ENCODE measurements at places on chromosomes 1 and 21.

- DNase-seq, result no peak
Observed at GRCh38 chr1:159594625-159595405, 7.2 kb downstream of the APCS start.

DNA sequence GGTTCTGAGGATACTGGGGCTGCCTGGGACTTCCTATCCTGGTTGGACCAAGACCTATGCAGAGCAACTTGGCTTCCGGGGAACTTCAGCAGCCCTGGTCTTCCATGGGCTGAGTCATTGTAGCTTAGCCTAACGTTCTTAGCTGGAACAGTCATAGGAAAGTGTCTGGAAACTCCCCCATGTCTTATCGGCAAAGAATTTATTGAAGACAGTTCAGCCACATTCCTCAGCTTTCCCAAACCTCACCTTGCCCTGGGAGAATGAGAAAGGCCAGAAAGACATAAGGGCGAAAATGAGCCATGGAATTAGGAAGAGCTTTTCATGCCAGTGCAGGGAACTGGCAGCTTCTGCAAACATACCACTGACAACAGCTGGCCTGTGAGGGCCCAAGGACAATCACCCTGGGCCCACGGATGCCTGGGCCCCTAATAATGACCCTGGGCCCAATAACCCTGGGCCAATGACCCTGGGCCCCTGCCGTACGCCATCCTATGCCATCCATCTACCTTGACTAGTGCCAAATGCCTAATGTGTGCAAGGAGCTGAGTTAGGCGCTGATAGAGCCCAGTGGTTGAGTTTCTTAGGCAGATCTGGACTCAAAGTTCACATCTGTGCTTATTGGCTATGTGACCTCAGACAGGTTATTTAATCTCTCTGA lies 114.4 kb upstream of the GADD45A start:
- no peak for DNase-seq

DNA sequence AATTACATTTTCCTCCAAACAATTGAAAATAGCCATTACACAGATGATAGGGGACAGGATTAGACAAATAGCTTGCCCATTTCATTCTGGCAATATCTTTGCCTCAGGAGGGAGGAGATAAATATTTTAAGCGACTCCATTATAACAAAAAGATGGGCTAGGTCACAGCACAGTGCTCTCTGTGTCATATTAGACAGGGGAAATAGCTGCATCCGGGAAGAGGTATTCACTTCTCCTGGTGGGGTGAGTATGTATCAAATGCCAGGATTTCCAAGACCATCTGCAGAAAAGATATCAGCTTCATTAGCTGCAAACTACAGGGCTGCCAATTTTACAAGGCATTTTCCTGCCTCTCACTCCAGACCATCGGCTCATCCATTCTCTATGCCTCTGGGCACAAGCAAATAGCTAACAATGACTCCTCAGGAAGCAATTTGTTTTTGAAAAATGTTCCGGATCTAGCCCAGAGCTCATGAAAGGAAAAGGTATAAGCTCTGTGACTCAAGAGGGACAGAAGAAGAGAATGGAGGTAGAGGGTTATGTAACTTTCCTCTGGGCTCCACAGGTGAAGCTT lies 41.9 kb upstream of the ANGPTL7 start:
- DNase-seq, result no peak

- no peak for DNase-seq
Observed at GRCh38 chr1:38785285-38786039, 74.1 kb downstream of the RRAGC start.

DNA sequence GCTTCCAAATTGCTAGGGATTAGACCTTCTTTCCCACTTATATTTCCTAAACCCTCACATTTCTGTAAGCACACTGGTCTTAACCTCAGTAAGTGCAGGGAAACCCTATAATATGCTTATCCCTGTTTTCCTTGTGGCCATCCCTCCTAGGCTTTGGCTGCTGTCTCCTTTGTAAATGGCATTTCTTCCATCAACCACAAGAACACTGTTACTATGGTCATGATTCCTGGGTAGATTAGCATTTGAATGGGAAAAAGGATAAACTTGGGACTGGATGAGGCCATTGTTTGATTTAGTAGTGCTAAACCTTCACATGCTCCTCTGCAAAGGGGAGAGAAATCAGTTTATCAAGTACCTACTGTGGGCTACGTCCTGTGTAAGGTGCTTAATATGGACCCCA lies 16.2 kb upstream of the AGO3 start:
- no peak for DNase-seq

DNA sequence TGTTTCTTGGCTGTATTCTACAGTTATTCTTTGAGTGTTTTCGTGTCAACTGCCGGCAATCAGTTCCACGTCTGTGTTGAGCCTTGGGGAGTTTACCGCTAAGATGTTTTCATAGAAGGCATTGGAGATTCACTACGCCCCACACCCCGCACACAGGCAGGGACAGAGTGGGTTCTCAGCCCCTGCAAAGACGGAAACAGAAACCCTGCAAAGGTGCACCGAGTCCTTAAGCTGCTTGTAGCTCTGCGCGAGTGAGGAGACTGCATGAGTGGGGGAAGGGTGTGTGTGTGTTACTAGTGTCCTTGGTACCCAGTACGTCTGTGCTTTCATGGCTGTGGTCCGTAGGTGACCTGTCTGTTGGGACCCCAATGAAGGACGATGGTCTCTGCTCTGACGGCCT lies 1.9 kb downstream of the LHX4 start:
- no peak for DNase-seq

DNA sequence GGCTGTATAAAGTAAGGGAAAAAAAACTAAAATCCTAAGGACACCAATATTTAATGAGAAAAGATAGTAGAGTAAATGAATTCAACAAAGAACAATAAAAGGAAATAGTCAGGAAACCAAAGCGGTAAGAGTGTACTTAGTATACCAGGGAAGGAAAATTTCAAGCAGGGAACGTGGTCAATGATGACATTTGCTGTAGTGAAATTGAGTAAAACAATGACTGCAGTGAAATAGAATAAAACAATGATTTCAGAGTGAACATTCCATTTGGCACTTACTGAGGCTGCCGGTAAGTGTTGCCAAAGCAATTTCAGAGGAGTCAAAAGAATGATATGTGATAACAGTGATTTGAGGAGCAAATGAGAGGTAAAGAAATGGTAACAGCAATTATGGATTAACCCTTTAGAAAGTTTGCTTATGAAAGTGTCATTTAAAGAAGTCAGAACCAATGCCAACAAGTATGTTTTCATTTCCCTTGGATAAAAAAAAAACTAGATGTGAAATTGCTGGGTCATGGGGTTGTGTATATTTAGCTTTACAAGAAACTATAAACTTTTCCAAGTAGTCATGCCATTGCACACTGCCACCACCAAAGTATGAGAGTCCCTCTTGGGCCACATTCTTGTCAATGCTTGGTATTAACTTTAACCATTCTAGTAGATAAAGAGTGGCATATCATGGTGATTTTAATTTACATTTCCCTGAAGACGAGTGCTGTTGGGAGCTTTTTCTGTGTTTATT lies 50.5 kb downstream of the VCAM1 start:
- DNase-seq, result no peak

- DNase-seq, result no peak
Observed at GRCh38 chr1:49204720-49205119, 428.0 kb upstream of the BEND5 start.

- no peak for DNase-seq
Observed at GRCh38 chr1:220798338-220798737, 11.6 kb downstream of the MTARC1 start.

- no peak for DNase-seq
Observed at GRCh38 chr1:200619894-200620272, 668 bp downstream of the KIF14 start.

- peak; percentile 4 for DNase-seq
Observed at GRCh38 chr21:46056450-46056903, 41.4 kb upstream of the COL6A2 start.

DNA sequence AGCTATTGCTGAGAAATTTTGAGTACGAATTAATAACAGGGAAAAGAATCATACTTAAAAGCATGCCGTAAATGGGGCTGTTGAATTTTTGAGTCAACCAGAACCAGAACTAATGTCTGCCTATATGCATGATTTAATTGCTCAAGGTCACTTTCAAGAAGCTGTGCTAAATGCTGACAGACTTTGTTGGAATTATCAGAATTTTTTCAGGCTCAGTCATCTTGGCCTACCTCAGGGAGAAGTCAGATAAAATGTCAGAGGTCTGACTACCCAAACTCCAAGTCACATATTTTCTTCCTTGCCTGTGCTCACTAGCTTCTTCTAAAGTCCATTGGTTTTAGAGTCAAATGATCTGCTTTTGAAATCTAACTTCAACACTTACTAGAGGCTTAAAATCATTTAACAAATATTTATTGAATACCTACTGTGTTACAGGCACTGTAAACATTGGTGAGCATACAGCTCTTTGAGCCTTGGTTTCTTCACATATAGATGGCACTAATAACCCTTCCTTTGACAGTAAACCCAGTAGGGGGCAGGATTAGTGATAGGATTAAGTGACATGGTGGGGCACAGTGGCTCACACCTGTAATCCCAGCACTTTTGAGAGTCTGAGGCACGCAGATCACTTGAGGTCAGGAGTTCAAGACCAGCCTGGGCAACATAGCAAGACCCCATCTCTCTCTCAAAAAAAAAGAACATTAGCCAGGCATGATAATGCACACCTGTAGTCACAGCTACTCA lies 121.2 kb upstream of the SLC44A3 start:
- no peak for DNase-seq

DNA sequence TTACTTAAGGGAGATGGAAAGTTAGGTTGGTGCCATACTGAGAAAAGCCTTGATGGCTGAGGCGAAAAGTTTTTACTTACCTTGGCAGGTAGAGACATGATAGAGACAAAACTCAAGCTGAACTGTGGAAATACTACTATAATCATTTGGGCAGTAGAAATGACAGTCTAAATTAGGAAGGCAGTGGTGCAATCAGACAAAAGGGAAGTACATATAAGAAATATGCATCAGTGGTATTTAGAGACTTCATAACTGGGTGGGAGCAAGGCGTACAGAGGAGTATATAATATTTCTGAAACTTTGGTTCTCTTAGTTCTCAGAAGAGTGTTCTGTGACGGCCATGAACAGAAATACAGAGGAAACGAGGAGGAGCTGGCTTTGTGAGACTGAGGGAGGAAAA lies 2.4 kb upstream of the CEP350 start:
- DNase-seq, result no peak

- no peak for DNase-seq
Observed at GRCh38 chr1:36182734-36183133, 26.8 kb downstream of the MAP7D1 start.

DNA sequence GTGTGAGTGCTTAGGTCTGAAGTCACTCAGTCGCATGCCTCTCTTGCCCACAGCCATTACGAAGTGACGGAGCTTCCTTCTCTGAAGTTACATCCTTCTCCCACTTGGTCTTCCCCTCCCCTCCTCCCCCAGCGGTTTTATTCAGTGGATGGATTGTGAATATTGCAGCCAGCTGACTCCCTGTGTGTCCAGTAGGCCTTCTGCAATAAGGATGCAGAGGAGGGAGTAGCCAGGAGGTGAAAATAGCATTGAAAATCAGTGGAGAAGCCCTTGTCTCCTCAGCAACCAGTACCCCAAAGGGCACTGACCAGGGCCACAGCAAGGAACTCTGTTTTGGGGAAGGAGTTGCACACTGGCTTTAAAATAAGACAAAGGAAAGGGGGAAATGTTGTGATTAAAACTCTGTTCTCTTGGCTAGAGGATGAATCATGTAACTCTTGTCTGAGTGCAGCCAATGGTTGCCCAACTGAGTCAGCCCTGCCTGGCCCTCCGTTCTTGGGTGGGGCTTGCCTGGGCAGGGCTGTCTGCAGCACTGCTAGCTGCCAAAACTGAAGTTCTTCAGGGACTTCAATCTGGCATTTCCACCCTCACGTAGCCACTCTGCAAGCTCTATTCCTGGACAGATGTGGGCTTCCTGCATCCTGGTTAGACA lies 4.3 kb downstream of the S100A10 start:
- DNase-seq, result peak; percentile 33

DNA sequence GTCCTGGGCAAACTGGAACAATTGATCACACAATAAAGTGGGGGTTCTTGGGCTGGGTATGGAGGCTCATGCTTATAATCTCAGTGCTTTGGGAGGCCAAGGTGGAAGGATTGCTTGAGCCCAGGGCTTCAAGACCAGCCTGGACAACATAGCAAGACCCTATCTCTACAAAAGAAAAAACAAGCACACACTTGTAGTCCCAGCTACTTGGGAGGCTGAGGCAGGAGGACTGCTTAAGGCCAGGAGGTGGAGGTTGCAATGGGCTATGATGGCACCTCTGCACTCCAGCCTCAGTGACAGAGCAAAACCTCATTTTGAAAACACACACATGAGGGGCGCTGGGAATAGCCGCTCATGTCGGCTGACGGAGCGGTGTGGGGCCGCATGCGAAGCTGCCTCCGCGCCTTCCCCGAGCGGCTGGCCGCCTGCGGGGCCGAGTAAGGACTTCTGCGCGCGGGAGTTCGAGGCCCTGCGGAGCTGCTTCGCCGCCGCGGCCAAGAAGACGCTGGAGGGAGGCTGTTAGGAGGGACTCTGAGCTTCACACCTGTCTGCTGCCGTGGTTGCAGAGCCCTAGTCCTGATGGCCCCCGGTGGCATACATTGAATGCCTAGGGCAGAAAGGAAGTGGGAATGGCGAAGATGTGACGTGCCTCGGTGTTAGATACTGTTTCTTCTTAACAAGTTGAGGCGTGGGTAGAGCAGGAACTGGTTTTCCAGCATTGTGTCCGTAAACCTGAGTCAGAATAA lies 59.5 kb downstream of the ACBD3 start:
- no peak for DNase-seq

DNA sequence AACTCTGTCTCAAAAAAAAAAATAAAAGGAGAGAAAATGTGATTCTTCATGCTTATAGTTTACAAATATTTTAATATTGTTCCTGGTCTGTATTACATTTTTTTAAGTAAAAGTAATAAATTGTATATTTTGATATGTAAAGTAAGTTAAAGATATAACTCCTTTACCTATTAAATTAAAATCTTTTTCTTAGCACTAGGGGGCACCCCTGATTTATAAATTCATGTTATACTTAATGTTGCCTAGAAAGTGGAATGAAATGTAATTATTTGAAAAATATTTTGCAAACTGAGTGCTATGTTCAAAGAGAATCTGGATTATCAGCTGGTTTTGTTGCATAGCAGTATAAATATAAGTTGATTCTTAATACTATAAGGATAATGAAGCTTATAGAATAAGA lies 49.2 kb downstream of the RALGPS2 start:
- DNase-seq, result no peak

DNA sequence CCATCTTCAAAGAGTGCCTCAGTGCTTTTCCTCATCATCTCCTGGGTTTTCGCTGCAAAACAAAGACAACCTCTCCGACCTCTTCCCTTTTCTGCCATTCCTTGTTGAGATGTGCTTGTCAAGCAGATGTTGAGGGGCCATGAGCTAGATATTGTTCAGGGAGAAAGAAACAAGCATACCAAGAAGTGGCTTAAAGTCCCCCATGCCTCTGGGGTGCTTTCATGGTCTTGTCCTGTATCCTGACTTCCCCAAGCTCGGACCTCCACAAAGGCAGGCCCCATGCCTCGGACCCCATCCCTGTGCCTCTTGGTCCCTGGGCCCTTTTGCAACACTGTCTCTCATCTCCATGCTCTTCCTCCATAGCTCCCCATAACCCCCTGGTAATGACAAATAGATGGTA lies 103.8 kb downstream of the C1orf94 start:
- DNase-seq, result no peak
